ENCODE measurements at places on chromosomes 2 and 18.

DNA sequence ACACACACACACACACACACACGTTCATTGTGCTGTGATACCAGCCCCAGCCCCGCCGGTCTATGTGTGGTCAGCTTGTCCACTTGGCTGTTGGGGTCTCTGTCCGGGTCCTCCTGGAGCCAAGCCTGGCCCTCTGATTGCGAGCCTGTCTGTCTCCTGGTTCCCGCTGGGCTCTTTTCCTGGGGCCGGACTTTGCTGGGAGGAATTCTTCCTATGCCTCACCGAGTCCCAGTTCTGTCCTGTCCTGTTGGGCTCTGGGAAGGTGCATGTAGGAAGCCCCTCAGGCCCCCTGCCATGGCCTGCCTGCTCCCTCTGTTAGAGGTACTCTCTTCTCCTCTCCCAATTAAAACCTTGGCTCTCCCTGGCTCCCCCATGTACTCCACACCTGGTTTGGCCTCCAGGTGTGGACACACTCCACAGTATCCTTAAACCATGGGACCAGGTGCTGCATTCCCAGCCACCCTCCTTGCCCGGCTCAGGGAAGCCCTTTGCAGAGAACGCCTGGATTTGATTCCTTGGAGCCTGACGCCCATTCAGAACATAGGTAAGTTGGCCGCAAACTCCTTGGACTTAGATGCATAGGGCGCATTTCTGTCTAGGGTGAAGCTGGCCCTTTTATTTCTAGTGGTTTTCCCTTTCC is 42.3 kb downstream of the CABLES1 start:
- DNase-seq: no peak

GRCh38 chr2:54524226-54524991 is 68.3 kb downstream of the SPTBN1 start:
- DNase-seq: no peak

DNA sequence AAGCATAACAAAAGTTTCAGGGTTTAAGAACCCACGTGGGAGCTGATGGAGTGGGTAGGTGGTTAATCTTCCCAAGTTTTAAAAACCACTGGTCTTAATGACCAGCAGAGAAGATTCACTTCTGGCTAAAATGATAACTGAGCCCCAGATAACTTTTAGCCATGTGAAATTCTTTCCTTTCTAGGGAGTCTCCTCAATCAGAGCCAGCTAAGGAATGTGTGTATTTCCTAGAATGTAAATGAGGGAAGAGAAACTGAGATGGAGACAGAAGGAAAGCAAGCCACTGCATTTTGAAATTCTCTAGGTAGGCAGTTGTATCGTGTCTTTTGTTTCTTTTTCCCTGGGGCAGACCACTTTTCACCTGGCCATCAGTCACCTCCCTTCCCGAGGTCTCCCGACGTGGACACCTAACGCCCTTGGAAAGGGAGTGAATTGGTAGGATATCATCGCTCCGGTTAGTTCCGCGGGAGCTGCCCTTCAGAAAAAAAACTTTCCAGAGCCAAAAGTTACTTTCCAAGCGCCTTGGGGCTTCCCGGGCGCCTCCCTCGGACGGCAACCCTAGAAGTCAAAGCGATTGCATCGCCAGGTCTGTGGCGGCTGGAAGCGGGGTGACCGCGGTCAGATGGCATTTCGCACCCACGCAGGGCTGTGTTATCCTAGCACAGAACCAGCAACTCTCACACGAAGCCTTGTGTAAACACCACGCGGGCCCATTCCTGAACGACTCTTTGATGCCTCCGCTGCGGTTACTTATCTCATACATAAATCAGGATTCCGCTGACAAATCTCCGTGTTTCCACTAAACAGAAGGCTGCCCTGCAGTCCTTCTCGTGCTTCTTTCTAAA is 1.3 kb downstream of the COLEC12 start:
- DNase-seq: no peak

- no peak for DNase-seq
Observed at GRCh38 chr2:135586148-135586547, 54.9 kb downstream of the R3HDM1 start.

DNA sequence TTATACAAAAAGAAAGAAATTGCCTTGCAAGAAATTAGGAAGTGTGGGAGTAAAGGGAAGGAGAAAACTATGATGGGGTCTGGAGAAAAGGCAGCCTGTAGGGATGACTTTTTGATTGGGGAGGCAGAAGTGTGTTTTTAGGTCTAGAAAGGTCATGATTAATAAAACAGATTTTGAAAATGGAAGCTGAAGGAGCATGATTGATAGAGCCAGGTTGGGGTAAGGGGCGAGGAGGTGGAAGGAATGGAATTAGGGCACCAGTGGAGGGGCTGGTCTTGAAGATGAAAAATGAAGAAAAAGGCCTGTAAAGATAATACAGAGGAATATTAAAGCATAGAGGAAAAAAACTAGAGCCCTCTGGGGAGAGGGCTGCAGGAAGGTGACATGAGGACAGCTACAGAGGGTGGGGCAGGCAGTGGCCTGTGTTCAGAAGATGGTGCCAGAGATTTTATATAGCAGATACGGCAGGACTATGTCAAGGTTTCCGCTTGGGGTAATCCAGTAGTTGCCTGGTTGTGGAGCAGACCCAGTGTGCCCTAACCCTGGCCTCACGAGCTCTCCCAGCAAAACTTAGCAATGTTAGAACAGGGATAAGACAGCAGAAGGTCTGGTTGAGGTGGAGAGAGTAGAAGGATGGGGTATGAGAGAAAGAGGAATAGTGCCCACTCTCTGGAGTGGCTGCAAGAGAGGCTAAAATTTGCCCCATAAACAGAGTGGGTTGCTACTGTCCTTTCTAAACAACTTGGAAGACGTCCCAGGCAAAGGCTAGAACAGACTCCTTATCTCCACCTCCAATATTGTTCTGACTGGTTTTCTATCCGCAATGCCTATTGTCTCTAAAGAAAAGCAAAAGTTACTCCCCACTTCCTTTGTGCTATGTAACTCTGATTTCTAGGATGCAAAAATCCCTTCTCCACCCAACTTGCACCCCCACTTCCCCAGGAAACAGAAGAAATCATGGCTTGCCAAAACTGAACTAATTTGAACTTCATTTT is 287.3 kb downstream of the AGPS start:
- DNase-seq: no peak

- no peak for DNase-seq
Observed at GRCh38 chr2:137829251-137829650, 135.0 kb upstream of the HNMT start.

DNA sequence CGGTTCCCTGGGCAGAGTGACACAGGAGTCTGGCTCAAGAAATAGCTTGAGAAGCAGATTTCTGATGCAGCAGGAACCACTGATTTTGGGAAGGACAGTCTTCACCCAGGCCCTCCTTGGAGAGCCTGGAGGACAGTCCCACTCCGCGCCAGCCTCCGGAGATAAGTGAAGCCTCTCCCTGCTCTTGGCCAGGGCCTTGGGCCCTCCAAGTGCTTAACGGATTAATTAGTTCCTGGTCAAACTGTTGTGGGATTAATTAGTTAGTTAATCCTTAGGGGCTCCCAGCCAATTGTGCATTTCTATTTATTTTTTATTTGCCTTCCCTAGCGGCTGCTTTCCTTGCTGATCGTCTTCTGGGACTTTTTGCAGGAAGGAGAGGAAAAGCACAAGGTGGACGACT is 19.6 kb downstream of the CPLX4 start:
- no peak for DNase-seq

- DNase-seq: no peak
Observed at GRCh38 chr2:157842106-157842879, 33.8 kb downstream of the ACVR1 start.

GRCh38 chr2:227368574-227368973 is 10.5 kb downstream of the TM4SF20 start:
- DNase-seq: no peak

GRCh38 chr2:241903121-241904010 is 33.8 kb downstream of the RTP5 start:
- no peak for DNase-seq

DNA sequence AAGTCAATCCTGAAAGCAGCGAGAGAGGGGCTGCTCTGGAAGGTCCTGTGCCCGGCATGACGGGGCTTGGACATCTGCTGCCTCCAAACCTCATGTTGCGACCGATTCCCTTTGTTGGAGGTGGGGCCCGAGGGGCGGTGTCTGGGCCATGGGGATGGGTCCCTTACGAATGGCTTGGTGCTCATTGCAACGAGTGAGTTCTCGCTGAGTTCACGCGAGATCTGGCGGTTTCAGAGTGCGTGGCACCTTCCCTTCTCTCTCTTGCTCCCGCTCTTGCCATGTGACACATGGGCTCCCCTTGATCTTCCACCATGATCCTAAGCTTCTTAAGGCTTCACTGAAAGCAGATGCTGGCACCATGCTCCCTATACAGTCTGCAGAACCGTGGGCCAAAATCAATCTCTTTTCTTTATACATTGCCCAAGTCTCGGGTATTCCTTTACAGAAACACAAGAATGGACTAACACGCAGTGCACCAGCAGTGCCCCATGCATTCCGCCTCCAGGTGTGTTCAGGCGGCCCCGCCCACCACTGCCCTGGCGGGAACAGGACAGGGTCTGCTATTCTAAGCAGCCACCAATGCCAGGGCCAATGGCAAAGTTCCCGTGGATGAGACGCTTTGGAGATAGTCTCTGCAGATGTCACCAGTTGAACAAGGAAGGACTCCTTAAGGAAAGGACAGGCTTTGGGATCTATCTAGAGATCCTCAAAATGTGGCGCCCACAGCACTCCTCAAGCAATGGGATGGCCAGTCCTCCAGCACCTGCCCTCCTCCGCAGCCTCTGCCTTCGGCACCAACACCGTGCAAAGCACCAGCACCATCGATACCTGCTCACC is 63.4 kb downstream of the ZNF516 start:
- DNase-seq: no peak

DNA sequence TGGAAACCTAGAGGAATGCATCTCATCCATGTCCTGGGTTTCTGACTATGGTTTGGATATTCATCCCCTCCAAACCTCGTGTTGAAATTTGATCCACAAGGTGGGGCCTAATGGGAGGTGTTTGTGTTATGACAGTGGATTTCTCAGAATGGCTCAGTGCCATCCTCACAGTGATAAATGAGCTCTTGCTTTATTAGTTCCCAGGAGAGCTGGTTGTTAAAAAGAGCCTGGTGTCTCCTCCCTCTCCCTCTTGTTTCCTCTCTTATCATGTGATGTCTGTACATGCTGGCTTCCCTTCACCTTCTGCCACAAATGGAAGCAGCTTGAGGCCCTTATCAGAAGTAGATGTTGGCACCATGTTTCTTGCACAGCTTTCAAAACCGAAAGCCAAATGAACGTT is 424.3 kb downstream of the DCC start:
- no peak for DNase-seq

GRCh38 chr18:2508155-2508554 is 63.1 kb downstream of the METTL4 start:
- no peak for DNase-seq

- no peak for DNase-seq
Observed at GRCh38 chr2:368386-368785, 80.5 kb upstream of the ALKAL2 start.

- no peak for DNase-seq
Observed at GRCh38 chr2:31430439-31431165, 16.1 kb upstream of the XDH start.

DNA sequence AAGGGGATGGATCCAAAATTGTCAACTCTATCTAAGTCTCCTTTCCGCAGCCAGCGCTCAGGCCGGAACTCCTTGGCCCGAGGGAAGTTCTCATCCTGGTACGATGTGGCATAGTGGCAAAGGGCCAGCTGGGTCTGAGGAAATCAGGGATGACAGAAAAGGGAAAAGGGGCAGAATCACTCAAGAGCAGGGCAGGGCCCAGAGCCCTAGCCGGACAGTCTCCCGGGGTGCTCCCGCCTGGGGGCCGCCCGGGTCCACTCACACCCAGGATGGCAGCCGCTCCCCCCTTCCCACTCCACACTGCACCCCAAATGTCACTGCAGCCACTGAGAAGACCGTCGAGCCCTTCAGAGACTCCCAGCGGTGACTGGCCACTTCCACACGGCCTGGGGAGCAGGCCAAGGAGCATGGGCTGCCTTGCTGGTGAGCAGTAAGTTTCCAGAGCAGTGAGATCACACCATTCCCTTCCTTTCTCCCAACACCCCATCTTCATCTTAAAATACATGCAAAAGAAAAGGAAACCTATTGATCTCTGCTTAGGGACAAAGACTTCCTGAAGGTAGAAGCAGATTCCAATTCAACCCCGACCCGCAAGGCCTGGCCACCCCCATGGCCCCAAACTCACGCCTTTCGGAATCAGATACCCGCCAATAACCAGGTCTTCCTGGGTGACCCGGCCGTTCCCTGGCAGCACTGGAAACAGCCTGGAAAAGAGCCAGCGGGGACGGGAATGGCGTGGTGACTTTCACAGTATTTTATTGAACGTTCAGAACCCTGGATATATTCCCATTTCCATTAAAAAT is 26.7 kb downstream of the CYP27C1 start:
- DNase-seq: no peak

- no peak for DNase-seq
Observed at GRCh38 chr2:234771980-234772732, 179.7 kb upstream of the SH3BP4 start.
